ENCODE measurements at places on chromosomes 11 and 22. TPM values are rescaled to one million over a fixed set of nuclear protein-coding genes. Genes with fewer than 3 reads are reported as not detected.

Gene XRCC6
- total RNA-seq, result 303 TPM

Gene DUSP18
- 10.6 TPM for total RNA-seq

Gene SMTNL1
- total RNA-seq, result not detected

Gene PHF21B
- total RNA-seq, result under 0.01 TPM

Gene SLC1A2
- total RNA-seq, result 1.0 TPM

Gene CXCR5
- not detected for total RNA-seq

Gene LRRC4C
- 1.5 TPM for total RNA-seq

Gene SPDYC
- not detected for total RNA-seq

Gene ARHGAP42
- total RNA-seq, result 16.8 TPM

Gene TMEM184B
- 70.4 TPM for total RNA-seq

Gene SLC37A2
- total RNA-seq, result 4.1 TPM

Gene PACSIN2
- total RNA-seq, result 43.6 TPM

Gene SCGB1D2
- 1.9 TPM for total RNA-seq

Gene DEFB131B
- total RNA-seq, result not detected

Gene LINC01488
- total RNA-seq, result not detected

Gene SCN2B
- 9.3 TPM for total RNA-seq

Gene ELMOD1
- total RNA-seq, result not detected

Gene GLYAT
- total RNA-seq, result not detected

Gene TEX54
- total RNA-seq, result not detected

Gene OR51E2
- 0.26 TPM for total RNA-seq

Gene BRSK2
- not detected for total RNA-seq

Gene P2RX6
- not detected for total RNA-seq

Gene GGT5
- 86.8 TPM for total RNA-seq

Gene CYTH4
- total RNA-seq, result 6.1 TPM

Gene CCDC157
- total RNA-seq, result 2.9 TPM

Gene DCDC1
- total RNA-seq, result 2.3 TPM

Gene PGM2L1
- total RNA-seq, result 7.4 TPM

Gene MIOX
- total RNA-seq, result not detected

Gene MYOD1
- total RNA-seq, result not detected

Gene ANGPTL5
- total RNA-seq, result 0.24 TPM

Gene TRIM48
- total RNA-seq, result not detected

Gene C11orf42
- total RNA-seq, result not detected

Gene MYEOV
- 0.35 TPM for total RNA-seq

Gene C11orf97
- total RNA-seq, result not detected

Gene GTSE1
- total RNA-seq, result not detected

Gene DBX1
- total RNA-seq, result not detected

Gene TRIM64
- total RNA-seq, result not detected

Gene C11orf91
- not detected for total RNA-seq

Gene KCNJ1
- total RNA-seq, result not detected

Gene MPPED1
- 8.4 TPM for total RNA-seq

Gene PKDREJ
- not detected for total RNA-seq

Gene DSCAML1
- total RNA-seq, result 4.1 TPM

Gene LPXN
- total RNA-seq, result 10.8 TPM

Gene MUC2
- total RNA-seq, result 0.26 TPM

Gene SMIM35
- not detected for total RNA-seq

Gene PNPLA3
- total RNA-seq, result 0.58 TPM

Gene GLB1L3
- not detected for total RNA-seq

Gene RAB39A
- 3.9 TPM for total RNA-seq

Gene CALCA
- not detected for total RNA-seq

Gene OR52N5
- total RNA-seq, result 0.14 TPM

Gene GPHA2
- not detected for total RNA-seq

Gene FOLR1
- total RNA-seq, result 22.0 TPM

Gene PANX3
- total RNA-seq, result not detected

Gene PI4KA
- 238 TPM for total RNA-seq

Gene PANX2
- not detected for total RNA-seq

Gene RIBC2
- total RNA-seq, result 3.9 TPM

Gene PTPN5
- 0.55 TPM for total RNA-seq

Gene CCDC34
- total RNA-seq, result 0.26 TPM
